Type B pancreatic cell (in vitro differentiated cells): ENCODE measurements at places on chromosomes 12 and 14.
A peak's percentile ranks its signal among the peaks of the same experiment; 100 is the strongest.

- no peak overlapping the region for H3K4me3 ChIP-seq
- peaks cover 5% of the 10 kb centered on the region for H3K4me1 ChIP-seq
- H3K36me3 ChIP-seq: no peaks in the 10 kb centered on the region
- peaks cover 16% of the 10 kb centered on the region for H3K27me3 ChIP-seq
Measured at GRCh38 chr14:85663667-85664066, 133.7 kb downstream of the FLRT2 start.

- peak within 1 kb of the TSS; percentile 99 for H3K4me3 ChIP-seq
- no peak for DNase-seq
- H3K4me1 ChIP-seq: peaks cover 49% of the 10 kb centered on the region
- H3K36me3 ChIP-seq: no peaks in the 10 kb centered on the region
- H3K27me3 ChIP-seq: no peaks in the 10 kb centered on the region
Measured at GRCh38 chr14:99479906-99480869, at the start of gene SETD3. SETD3 (minus strand) TSS chr14:99480859; CDS start chr14:99465805, 15,054 bp downstream.

GRCh38 chr12:105198961-105199360, 37.0 kb downstream of the APPL2 start:
- no peak for DNase-seq
- H3K27me3 ChIP-seq: no peaks in the 10 kb centered on the region
- H3K36me3 ChIP-seq: peaks cover 5% of the 10 kb centered on the region
- H3K4me3 ChIP-seq: no peak overlapping the region
- H3K4me1 ChIP-seq: no peaks in the 10 kb centered on the region

DNA sequence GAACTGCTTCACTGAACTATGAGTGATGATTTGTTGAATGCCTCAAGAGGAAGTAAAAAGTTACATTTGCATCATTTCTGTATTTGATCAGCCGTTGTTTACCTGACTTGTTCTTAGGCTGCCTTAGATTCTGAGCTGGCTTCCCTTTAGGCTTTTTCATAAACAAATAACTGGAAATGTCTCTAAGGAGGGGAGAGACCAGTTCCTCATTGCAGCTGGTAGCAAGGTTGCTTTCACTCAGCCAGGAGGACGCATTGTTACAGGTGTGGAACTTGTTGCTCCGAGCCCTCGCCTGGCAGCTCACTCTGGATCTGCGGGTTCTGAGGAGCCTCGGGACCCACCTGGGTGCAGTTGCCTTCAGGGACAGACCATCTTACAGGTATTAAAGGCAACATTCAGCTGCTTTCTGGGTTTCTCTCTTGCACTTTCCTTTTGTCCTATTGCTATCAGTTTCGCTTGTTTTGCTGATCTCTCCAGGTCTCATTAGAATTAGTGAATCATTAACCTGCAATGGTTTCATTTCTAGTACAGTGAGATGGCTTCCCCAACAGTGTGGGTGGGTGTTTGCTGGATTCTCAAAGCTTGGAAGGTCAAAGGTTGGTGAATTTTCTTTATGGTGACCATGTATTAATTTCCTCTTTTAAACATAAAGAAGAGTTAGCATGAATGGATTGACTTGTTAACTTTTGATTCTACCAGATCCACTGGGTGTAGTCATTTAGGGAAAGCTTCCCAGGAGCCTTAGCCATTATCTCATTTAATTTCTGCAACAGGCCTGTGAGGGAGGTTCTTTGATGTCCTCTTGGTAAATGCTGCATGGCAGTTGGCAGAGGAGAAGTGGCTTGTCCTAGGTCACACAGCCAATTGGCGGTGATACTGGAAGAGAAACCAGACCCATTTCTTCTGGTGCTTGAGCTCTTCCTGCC, at the start of gene PLEKHG7:
TSS of gene PLEKHG7 (plus strand) at position 236 of the 926 bp plus-strand sequence. CDS start 3,643 bp downstream, outside the sequence.
- H3K4me1 ChIP-seq: no peaks in the 10 kb centered on the region
- DNase-seq: no peak
- no peaks in the 10 kb centered on the region for H3K27me3 ChIP-seq
- H3K36me3 ChIP-seq: no peaks in the 10 kb centered on the region
- peak within 1 kb of the TSS; percentile 65 for H3K4me3 ChIP-seq
